NCI-H2081 (cell line): ENCODE measurements at places on chromosomes 12 and 14.

DNA sequence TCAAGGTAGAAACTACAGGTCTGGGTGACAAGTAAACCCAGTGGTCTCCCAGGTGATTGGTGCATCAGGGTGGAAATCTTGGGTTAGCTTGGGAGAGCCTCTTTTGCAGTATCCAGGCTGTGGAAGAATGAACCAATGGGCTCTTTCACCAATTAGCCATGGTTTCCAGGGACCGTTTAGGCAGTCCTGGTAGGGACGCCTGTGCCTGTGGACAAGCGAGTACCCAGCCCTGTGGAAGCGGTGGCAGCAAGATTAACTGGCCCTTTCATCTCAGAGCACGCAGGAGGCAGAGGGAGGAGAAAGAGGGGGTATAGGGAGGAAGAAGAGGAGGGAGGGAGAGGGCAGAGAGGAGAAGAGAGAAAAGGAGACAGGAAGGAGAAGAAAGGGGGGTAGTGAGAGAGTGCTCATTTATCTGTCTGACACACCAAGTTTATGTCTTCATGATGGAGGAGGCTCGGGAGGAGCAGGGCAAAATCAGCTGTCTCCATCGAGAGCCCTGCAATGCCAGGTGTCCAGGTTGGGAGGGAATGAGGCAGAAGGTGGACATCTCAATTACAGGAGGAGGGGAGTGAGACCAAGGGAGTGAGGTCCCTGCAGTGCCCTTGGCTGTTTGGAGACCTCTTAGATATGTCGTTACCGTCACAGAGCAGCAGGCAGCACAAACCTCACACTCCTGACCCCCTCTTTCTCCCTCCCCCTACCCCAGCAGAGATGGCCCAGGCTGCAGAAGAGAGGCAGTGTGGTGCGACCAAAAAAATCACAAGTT is 4.6 kb upstream of the ZDHHC22 start:
- DNase-seq: no peak

DNA sequence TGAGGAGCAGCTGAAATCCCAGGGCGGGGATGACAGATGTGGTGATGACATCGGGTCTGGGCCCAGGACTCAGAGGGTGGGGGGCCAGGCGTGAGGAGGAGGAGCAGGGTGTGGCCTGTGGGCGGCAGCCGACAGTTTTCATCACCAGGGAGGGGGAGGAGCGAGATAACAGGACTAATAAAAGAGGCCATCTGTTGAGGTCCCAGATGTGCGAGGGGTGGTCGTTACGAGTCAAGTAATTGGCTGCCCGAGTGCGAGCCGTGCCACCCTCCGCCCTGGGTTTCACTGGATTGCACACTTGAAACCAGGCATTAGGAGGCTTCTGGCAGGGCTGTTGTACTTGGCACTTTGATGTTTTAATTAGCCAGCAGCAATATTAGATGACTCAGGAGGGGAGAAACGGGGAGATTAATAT is 67.2 kb downstream of the NOS1 start:
- no peak for DNase-seq

- no peak for DNase-seq
Observed at GRCh38 chr12:26280869-26281268, 85.5 kb downstream of the SSPN start.

DNA sequence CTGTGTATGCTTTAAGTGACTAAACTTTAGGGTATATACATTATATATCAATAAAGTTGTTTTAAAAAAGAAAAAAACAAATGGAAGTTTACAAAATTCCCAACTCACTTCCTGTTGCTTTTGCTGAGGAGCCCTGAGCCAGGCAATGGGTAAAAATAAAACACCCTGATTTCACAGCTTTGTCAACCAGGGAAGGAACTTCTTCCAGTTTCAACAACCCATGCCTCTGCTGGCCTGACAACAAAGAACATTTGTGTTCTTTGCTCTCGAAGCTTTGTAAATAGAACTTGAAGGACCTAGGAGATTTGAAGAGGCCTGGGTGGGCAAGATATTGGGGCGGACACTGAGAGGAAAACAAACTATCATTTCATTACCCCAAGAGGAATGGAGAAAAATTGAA is 141.2 kb upstream of the NOS1 start:
- no peak for DNase-seq

- DNase-seq: no peak
Observed at GRCh38 chr14:72800848-72801370, 93.0 kb downstream of the DPF3 start.

DNA sequence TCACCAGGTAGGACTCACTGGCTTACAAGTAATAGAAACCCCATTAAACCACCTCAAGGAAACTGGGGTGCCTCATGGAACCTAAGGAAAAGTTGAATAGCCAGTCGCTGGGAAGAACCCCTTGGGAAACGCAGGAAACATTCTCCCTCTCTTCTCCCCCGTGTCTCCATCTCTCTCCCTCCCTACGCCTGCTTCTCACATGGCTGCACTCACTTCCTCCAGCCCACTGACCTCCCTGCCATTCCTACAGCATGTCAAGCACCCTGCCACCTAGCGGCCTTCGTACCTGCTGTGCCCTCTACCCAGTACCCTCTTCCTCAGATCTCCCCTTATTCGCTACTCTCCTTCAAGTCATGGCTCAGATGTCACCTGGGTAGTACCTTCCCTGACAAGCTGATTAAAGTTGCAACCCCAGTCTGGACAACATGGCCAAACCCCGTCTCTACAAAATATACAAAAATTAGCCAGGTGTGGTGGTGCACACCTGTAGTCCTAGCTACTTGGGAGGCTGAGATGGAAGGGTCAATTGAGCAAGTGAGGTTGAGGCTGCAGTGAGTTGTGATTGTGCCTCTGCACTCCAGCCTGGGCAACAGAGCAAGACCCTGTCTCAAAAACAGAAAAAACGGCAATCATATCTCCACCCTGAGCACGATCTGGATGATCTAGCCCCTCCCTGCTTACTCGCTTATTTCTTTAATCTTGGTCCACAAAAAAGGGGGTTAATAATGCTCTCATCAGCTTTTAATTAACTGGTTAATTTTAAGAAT is 6.4 kb upstream of the DTX1 start:
- DNase-seq: no peak
